ENCODE measurements at places on chromosomes 1 and 21.

GRCh38 chr21:32508558-32508957 lies 76.8 kb downstream of the TCP10L start:
- DNase-seq, result no peak

DNA sequence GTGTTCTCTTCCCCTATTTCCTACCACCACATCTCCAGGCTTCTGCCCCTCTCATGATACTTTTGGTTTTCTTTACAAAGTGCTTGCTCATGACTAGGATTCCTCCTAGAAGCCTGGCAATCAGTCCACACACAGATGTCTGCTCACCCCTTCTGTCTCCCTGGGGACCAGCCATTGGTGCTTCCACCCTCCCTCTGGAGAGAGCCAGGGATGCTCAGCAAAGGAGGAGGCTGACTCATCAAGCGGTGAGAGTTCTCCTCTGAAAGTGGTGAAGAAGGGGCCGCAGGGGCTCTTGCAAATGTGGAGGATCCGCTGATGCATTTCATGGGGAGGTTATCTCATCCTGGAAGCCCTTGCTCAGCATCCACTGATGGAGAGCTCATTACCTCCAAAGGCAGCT lies 14.5 kb downstream of the NT5C1A start:
- no peak for DNase-seq

- no peak for DNase-seq
These were observed 22.7 kb downstream of the SLC35D1 start for GRCh38 chr1:67031121-67031858.

DNA sequence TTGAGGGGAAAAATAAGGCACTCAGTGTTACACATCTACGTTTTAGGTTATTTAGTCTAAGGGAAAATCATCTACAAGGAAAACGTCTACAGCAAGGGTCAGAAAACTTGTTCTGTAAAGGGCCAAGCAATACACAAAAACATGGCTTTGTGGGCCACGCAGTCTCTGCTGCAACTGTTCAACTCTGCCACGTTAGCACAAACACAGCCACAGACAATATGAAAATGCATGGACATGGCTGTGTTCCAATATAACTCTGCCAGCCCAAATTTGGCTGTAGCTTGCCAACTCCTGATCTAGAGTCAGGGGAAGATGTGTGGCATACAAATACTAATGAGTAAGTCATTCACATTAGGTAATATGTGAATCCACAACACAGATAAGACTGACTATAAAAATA lies 40.7 kb downstream of the COA6 start:
- no peak for DNase-seq

DNA sequence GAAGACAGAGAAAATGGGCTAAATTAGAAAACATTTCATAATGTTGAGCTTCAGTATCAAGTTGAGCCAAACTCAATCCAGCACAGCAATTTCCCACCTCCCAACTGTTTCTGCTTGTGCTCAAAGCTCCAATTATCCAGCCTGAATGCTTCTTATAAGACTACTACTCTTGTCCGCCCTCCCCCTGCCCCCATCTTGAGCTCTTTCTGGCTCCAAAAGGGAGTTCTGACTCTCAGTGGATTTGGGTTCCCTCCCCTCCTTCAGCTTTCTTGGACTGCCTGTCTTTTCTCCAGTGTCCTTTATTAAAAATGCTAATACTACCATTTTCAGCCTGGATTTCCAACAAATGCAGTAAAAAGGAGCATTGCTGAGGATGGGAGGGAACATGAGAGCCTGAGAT lies 174.8 kb downstream of the ASTN1 start:
- no peak for DNase-seq

GRCh38 chr1:246151796-246152434 lies 355.2 kb downstream of the SMYD3 start:
- DNase-seq, result no peak

DNA sequence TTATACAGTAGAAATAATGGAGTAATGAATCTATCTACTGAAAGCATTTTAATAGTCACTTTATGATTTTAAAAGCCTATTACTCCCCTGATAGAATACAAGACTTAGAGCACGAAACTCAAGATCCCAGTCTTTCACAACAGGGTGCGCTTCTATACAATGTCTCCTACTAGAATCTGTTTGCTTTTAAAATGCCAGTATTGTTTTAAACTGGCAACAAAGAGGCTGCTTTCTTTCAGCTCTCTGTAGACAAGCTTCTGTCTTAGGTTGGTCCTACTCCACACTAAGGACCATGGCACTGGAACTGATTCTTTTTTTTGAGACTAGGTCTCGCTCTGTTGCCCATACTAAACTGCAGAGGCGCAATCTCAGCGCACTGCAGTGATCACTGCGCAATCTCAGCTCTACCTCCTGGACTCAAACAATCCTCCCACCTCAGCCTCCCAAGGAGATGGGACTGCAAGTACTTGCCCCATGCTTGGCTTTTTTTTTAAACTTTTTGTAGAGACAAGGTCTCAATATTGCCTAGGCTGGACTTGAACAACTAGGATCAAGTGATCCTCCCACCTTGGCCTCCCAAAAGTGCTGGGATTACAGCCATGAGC lies 4.8 kb downstream of the DCAF8 start:
- no peak for DNase-seq

- no peak for DNase-seq
These were observed 183.5 kb downstream of the RUNX1 start for GRCh38 chr21:34865400-34866241.

GRCh38 chr1:221742555-221743415 lies 896 bp upstream of the DUSP10 start:
- DNase-seq, result peak; percentile 47

DNA sequence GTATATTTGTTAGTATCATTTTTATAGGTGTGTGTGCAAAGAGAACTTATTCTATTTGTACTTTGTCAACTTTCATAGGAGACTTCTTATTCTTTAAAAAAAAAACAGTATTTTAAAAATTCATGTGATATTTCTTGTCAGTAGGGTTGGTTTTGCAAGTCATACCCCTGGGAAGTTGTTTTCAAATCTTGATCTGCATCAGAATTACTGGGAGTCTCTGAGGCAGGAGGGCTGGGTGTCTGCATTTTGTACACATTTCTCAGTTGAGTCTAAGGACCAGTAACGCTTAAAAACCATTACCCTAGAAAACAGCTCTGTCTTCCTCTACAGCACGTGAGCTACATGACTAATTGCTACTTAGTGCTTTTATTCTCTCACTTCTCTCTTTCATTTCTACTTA lies 76.0 kb upstream of the CTTNBP2NL start:
- no peak for DNase-seq

- peak; percentile 70 for DNase-seq
These were observed at the start of gene GPATCH3 for GRCh38 chr1:26900001-26900814. TSS of gene GPATCH3 (minus strand) at chr1:26900467. CDS start at chr1:26900442, 25 bp downstream.

DNA sequence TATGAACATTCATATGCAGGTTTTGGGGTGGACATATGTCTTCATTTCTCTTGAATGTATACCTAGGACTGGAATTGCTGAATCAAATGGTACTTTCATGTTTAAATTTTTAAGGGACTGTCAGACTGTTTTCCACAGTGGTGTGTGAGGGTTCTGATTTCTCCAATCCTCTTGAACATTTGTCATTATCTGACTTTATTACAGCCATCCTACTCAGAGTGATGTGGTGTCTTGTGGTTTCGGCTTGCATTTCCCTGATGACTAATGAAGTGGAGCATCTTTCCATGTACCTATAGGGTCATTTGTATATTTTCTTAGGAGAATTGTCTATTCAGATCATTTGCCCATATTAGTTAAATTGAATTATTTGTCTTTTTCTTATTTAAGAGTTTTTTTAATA lies 35.4 kb upstream of the ZNF281 start:
- no peak for DNase-seq
